ENCODE measurements at places on chromosomes 5 and 9.
A peak's percentile ranks its signal among the peaks of the same experiment; 100 is the strongest.

GRCh38 chr5:125440905-125441304 is 694.5 kb upstream of the ZNF608 start:
- no peak for DNase-seq

DNA sequence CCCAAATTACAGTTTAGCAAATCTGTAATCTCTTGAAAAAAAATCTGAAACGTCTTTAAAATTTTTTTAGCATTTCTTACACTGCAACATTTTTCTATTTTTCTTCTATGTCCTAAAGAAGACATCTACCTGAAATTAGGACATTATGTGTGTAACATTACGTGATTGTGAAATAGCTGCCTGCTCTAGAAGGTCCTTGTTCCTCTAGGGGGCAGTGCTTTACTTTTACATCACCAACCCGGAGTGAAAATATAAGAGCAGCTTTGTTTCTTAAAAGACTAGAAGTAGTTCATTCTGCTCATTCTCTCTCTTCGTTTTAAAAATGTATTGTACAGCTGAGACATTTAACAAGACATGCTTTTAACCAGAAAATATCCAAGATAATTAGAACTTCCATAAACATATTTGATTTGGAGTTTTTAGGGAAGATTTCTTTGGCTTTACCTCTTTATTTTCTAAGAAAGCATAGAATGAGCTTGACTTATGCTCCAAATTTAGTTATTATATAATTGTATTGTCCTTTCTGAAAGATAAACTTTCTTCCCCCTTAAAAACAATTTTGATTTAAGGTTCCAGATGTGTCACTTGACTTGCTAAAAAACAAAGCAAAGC is 48.1 kb upstream of the RIOK2 start:
- peak; percentile 28 for DNase-seq

GRCh38 chr5:115487756-115488155 is 56.8 kb downstream of the FEM1C start:
- no peak for DNase-seq

GRCh38 chr9:22645893-22646292 is 199.3 kb downstream of the DMRTA1 start:
- DNase-seq, result no peak

- DNase-seq, result no peak
Observed at GRCh38 chr9:29637471-29638237, 2064.4 kb upstream of the C9orf72 start.

DNA sequence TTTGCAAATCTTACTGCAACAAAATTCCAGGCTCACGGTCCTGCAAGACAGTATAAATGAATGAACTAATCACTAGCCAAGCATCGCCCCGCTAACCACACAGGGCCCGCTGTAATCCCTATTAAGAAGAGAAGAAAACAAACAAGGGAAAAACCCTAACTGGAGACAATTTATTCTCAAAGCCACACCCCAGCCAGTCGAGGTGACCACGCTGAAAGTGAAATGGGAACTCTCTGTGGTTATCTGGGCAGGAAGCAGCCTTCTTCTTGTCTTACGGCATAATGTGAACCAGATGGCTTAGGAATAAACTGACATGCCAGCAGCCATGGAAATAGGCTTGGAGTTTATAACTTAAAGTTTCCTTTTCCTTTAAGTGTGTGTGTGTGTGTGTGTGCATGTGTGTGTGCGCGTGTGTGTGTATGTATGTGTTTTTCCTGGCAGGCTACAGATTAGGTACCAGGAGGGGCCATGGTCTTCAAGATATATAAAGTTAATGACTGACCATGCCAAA is 120.2 kb downstream of the SEMA6A start:
- peak; percentile 72 for DNase-seq

DNA sequence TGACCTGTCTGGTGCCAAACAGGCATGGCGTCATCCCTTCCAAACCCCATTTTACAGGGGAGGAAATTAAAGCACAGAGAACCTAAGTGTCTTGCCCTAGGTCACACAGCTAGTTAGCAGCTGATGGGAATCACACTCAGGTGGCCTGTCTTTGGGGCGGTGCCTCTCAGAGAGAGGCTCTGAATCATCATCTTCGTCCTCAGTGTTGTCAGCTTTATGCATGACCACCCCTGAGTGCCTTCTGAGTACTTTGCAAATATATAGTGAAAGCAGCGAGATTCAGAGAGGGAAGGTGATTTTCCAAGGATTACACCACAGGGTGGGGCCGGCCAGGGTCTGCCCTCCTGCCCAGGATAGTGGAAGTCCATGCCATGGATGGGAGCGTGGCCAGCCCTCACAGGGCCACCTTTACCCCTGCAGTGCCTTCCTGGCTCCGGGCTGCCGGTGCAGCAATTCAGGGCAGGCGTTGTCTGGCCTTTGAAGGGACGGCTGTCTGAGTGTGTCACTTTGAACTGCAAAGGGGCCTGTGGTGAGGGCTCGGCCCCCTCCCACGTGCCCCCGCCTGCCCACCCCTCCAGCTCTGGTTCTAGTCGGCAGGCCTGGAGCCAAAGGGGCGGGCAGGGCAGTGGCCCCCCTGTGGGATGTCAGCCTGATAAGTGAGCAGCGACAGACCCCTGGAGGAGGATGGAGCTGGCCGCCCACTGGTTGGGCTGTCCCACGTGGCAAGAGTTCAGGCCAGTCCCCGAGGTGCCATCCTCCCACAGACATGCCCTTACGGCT is 16.9 kb downstream of the LMX1B start:
- DNase-seq, result peak; percentile 83

DNA sequence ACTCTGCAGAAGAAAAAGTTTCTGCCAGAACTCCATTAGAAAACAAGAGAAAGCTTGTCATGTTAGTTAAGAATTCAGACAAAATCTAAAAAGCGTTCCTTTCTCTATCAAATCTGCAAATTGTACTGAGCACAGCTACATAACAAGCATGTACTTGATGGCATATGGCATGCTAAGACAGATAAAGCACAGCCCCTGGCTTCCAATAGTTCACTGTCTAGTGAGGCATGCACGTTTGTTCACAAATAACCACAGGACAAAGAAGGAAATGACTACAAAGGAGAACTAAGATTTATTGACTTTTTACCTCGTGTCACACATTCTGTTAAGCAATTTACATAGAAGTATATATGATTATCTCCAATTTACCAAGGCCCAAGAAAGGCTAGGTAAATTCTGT is 518.2 kb upstream of the TLE4 start:
- no peak for DNase-seq

DNA sequence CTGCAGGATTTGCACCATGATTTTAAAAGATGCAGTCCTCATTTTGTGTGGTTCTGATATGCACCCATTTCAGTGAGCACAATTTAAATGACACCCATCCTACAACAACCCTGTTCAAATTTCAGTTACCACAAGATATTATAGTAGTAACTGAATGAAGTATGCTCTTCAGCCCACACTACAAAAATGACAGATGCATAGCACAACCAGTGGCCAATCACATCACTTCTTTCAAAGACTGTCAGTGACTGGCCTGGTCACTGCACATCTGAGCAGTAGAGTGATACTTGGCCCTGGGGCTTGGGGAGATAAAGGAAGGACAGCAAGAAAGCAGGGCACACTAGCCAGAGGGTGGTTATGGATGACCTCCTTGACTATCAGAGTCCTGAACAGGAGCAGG is 19.8 kb upstream of the IFNK start:
- DNase-seq, result no peak

DNA sequence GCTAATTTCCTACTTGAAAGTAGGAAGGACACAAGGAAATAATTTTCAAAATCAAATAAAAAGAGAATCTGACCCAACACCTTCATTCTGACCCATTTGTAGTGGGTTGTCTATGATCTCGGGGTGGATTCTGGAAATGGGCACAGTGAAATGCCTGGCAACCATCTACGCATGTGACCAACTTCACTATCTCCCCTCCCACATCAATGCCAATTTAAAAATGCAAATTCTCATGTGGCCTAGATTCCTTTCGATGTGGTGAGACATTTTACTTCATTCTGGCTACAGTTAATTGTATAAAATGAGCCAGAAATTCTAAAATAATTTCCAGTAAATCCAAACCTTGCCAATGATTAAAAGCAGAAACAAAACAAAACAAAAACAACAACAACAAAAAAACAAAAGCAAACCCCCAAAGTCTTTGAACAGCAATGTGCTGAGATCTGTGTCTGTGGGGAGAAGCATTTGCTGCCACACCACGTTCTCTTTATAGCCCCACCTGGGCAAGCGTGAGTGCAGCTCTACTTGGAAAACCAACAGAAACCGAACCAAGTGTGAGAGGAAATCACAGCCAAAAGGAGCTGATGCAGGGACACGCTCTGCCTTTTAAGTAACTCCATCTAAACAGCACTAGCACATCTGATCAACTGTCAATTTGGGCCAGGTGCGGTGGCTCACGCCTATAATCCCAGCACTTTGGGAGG is 59.0 kb downstream of the USP20 start:
- DNase-seq, result no peak

DNA sequence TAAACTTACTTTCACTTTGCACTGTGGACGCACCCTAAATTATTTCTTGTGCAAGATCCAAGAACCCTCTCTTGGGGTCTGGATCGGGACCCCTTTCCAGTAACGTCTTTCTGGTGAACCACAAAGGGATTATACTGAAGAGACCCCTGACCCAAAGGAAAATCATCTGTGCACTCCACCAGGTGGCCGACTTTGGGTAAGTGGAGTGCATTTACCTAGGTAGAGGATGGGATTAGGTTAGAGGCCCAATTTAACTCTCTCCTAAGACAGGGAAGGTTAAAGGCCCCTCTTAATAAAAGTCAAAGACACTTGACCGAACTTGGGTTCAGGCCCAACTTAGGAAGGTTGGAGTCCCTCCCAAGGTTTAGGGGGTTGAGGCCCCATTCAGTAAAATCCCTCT is 8.2 kb upstream of the PAIP1 start:
- DNase-seq, result no peak

DNA sequence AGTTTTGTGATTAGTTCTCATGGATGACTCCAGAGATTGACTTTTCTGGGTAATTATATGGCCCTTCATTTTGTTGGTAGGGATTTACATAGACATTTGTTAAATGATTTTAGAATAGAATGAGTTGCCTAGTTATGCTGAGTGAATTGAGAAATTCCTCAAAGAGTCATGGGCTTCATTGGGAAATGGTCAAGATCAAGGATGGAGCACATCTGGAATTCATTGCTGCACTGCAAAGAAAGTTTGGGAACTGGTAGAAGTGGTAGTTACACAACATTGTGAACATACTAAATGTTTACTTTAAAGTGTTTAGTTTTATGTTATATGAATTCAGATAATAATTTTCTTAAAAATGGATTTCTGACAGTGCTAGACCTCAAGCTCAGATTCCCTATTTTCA is 46.5 kb downstream of the PIP5K1B start:
- no peak for DNase-seq

GRCh38 chr5:134446938-134447337 is 35.3 kb upstream of the CDKN2AIPNL start:
- peak; percentile 24 for DNase-seq

GRCh38 chr5:67363180-67363709 is 166.6 kb upstream of the CD180 start:
- no peak for DNase-seq
